ENCODE measurements at places on chromosomes 6 and 20. TPM values are rescaled to one million over a fixed set of nuclear protein-coding genes. Genes with fewer than 3 reads are reported as not detected.

DNA sequence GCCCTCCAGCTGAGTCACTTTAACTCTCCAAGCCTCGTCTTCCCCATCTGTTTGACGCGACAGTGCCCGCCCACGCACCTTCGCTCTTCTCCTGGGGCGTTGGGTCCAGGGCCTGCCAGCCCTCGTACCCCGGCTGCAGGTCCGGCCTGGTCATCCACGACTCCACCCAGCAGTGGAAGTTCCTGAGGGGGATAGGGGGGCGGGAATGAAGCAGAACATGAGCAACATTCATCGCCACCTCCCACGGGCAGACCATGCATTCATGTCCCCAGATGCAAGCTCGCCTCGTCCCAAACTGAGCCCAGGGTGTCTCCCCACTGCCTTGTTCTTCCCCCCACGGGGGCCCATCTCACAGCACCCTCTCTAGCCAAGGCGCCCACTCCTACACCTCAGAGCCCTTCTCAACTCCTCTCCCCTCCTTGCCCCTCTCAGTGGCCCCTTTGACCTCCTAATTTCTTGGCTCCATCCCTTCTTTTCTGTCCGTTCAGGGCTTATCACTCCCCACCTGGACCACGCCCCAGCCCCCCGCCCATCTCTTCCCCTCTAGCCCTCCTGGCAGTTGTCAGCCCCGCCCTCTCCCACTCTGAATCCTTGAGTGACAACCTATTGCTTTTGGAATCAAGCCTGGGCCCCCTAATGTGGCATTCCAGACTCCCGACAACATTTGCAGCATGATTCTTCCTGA is 23.7 kb downstream of the TGM2 start:
- DNase-seq = no peak

DNA sequence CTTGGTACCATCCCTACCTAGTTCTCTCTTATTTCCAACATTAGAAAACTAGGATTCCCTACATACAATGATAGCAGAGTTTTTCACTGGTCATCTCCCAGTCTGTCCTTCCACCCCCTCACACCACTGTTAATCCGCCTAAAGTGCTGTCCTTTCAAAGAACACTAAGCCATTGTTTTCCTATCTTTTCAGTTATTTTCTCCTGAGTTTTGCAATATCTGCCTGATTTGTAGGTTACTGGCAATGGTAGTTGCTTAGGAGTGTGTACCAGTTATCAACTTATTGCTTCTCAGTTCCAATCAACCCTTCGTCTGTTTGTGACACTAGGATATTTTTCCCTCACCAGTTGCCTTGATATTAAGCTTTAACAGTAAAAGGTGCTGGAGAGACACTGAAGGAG is 135.0 kb downstream of the EPM2A start:
- no peak for DNase-seq

GRCh38 chr6:30067460-30068139 is 602 bp downstream of the PPP1R11 start:
- DNase-seq = no peak

The GABRR2 gene
- polyA plus RNA-seq = 1.3 TPM

The GPR31 gene
- polyA plus RNA-seq = not detected
